Left renal pelvis (tissue), 4 donors: ENCODE measurements at places on chromosomes 1 and 21.

- no peak for DNase-seq
Measured at GRCh38 chr1:149967041-149967440, 30.4 kb upstream of the MTMR11 start.

DNA sequence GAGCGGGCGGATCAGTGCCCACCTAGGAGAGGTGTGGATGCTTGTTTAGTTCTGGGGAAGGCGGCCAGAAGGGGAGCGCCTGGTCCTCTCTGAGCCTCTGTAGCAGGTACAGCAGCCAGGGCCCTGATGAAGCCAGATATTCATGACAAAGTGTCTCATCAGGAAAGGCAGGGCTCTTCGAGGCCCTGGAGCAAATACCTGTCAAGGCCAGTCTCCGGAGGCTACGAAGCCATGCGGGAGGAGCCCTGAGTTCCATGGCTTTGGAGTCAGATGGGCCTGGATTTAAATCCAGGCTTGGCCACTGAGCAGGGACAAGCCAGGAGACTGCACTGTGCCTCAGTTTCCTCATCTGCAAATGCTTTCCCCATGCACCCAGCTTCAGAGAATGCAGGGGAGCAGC is 25.4 kb upstream of the GPR153 start:
- DNase-seq, result no peak

DNA sequence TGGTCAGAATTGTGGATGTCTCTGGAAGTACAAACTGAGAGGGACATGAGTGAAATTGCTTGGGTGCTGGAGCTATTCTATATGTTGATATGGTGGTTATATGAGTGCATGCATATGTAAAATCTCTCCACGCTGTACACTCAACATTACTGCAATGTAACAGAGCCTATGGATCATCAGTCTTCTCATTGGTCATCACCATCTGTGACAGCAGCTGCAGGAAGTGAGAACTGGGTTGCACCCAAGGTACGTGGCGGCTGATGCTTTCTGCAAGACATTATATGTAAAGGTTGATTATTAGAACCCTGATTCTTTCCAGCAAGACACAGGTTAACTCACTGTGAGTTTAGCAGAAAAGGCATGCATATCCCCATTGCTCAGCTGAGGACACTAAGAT is 387.1 kb downstream of the OMA1 start:
- DNase-seq, result no peak

GRCh38 chr1:70043804-70044203 is 161.6 kb downstream of the LRRC40 start:
- no peak for DNase-seq

- DNase-seq, result no peak
Measured at GRCh38 chr1:182032251-182032650, 29.3 kb downstream of the ZNF648 start.
